Fibroblast of skin of right quadriceps (primary cell): ENCODE measurements at places on chromosomes 7 and 10.

- no peak for DNase-seq
Observed at GRCh38 chr7:47313564-47313963, 268.3 kb downstream of the TNS3 start.

DNA sequence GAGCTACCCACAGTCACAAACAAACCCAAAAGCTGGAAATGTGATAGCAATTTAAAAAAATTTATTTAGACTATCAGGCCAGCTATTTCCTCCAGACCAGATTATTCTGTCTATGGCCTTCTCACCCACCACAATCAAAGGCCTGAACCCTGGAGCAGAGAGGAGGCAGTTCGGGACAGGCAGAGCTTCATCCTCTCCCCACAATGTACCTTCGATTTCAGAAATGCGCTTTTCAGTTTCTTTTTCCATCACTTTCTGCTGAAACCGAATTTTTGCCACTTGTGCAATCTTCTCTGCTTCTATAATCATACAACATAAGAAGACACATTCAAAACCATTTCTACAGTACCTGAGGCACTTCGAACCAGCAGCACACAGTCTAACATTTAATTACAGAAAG, 29.9 kb downstream of the ERLIN1 start:
- DNase-seq = no peak

DNA sequence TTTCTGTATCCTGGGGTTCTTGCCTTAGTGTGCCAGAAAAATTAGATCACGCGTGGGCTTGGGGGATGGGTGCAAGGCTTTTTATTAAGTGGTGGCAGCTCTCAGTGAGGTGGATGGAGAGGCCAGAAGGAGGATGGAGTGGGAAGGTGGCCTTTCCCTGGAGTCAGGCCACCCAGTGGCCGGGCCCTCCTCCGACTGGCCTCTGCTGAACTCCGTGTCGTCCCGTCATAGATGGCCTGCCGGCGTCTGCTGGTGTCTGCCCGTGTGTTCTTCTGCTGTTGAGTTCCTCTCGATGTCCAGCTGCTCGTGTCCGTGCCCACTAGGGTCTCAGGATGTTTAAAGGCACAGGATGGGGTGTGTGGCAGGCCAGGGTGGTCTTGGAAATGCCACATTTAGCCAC, 4.0 kb upstream of the ZNF746 start:
- no peak for DNase-seq

DNA sequence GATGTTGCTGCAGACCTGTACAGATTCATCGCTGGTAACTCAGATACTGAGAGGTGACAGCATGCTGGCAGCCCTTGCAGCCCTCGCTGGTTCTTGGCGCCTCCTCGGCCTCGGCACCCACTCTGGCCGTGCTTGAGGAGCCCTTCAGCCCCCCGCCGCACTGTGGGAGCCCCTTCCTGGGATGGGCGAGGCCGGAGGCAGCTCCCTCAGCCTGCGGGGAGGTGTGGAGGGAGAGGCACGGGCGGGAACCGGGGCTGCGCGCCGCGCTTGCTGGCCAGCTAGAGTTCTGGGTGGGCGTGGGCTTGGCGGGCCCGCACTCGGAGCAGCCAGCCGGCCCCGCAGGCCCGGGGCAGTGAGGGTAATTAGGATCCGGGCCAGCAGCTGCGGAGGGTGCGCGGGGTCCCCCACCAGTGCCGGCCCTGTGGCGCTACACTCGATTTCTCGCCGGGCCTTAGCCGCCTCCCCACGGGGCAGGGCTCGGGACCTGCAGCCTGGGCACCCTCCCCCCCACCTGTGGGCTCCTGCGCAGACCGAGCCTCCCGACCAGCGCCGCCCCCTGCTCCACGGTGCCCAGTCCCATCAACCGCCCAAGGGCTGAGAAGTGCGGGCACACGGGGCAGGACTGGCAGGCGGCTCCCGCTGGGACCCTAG, 12.2 kb upstream of the GTPBP10 start:
- no peak for DNase-seq

GRCh38 chr10:63171255-63171855, 38.2 kb downstream of the NRBF2 start:
- DNase-seq = no peak

GRCh38 chr7:142885311-142886230, at the start of gene TRPV6:
TSS of gene TRPV6 (minus strand) at chr7:142885745.
- no peak for DNase-seq
